Foreskin keratinocyte (primary cell): ENCODE measurements at places on chromosomes 12 and 14. TPM values are rescaled to one million over a fixed set of nuclear protein-coding genes. Genes with fewer than 3 reads are reported as not detected.

The PPTC7 gene
- 26.6 and 27.2 TPM in 2 replicates for total RNA-seq

GRCh38 chr12:64016521-64016920, 172.0 kb downstream of the SRGAP1 start:
- no peak for DNase-seq

GRCh38 chr12:78038541-78038940, 207.8 kb downstream of the NAV3 start:
- DNase-seq: no peak

DNA sequence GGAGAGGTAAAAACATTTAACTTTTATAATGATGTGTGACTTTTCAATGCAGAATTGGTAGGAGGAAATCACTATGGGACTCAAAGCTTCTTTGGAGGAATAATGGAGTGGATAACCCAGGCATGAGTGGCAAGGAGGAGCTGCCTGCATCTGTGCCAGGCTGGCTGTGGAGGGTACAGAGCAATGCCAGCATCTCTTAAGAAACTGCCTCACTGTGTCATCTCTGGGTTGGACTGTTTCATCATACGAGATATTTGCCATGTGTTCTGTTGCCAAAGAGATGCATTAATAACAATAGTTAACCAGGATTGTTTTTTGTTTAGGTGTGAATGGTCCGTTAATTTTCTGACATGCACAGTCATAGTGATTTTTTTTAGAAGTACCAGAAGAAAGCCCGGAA, 183.7 kb upstream of the NTF3 start:
- no peak for DNase-seq

The RPS6KA5 gene
- 2.4 and 3.1 TPM in 2 replicates for total RNA-seq

The PIANP gene
- 0.04 TPM in 1 of 2 replicates, not detected in the other for total RNA-seq

- DNase-seq: no peak
Measured at GRCh38 chr14:58977366-58977765, 211.1 kb upstream of the DAAM1 start.
